ENCODE measurements at places on chromosomes 5 and 9. TPM values are rescaled to one million over a fixed set of nuclear protein-coding genes. Genes with fewer than 3 reads are reported as not detected.

DDX4 gene
- 0.83 TPM for total RNA-seq

TAF1L gene
- not detected for total RNA-seq

SPINK13 gene
- not detected for total RNA-seq

TNFSF15 gene
- 3.9 TPM for total RNA-seq

KIF3A gene
- total RNA-seq: 41.2 TPM

C9orf153 gene
- 0.54 TPM for total RNA-seq

PPP3R2 gene
- total RNA-seq: not detected

PCDHGA7 gene
- total RNA-seq: 0.24 TPM

PCDHA9 gene
- not detected for total RNA-seq

All from T-helper 1 cell treated with Interleukin-12 subunit alpha and Interleukin-12 subunit beta and Interleukin-4 antibody, amounts not matched to agents 30 ng/mL and 1 ng/mL, for 36 hours (primary cell).